ENCODE measurements at places on chromosomes 7 and 10.

DNA sequence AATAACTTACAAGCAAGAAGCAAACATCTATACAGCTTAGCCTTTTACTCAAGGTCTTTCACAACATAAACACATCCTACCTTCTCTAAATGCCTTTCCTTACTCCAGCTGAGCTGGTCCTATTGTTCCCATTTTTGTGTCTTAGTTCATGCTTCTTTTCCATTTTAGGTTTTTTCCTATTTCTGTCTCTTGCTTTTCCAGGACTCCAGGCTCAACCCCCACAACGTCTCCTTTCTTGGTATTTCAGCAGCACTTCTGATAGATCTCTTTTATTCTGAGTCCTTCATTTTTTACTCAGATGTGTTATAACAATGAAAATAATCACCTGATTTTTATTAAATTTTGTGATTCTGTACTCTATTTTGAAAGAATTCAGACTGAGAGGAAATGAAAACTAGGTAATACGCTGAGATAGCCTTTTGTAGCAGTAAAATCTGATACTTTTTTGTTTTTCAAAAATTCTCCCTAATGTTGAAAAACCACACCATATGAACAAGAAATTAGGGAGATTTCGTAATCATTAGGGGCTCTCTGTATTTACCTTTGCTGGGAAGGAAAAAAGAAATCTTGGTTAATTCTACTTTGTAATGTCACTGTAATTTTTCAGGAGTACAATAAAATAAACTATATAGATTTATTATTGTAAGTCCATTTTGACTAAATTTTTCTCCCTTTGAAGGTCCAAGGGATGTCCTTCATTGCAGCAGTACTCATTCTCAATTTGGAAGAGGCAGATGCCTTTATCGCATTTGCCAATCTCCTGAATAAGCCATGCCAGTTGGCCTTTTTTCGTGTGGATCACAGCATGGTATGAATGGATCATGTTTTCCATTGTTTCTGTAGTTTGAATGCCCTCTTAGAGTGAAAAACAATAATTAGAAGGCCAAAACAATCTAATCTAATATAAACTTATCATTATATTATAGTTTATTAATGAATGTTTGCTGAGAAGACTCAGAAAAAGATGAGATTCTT, 24.0 kb upstream of the HELLS start:
- no peak for DNase-seq

DNA sequence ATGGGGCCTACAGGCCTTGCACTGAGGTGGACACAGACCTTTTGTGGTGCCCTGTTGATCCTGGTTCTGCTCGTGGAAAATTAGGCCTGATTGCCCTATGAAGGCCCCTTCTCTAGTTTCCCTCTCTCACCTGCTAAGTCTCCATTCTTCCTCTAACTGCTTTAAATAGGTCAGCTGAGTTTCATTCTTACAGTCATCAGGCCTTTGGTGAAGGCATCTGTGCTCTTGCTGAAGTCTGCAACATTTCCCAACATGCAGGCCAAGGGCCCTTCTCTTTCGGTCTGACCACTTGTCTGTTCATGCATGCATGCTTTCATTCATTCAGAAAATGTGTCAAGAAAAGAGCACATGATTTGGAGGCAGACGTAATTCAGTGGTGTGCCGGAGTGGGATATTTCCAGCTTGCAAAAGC, 244.0 kb downstream of the BUB3 start:
- DNase-seq: no peak

DNA sequence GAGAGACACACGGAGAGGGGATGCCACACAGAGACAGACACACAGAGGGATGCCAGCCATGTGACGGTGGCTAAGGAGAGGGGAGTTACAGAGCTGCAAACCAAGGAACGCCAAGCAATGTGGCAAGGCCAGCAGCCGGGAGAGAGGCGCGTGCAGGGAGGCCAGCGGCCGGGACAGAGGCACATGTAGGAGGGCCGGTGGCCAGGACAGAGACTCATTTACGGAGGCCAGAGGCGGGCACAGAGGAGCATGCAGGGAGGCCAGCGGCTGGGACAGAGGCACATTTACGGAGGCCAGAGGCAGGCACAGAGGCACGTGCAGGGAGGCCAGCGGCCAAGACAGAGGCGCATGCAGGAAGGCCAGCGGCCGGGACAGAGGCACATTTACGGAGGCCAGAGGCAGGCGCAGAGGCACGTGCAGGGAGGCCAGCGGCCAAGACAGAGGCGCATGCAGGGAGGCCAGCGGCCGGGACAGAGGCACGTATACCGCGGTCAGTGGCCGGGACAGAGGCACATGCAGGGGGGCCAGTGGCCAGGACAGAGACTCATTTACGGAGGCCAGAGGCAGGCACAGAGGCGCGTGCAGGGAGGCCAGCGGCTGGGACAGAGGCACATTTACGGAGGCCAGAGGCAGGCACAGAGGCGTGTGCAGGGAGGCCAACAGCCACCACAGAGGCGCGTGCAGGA, 40.4 kb downstream of the INSIG1 start:
- DNase-seq: no peak

DNA sequence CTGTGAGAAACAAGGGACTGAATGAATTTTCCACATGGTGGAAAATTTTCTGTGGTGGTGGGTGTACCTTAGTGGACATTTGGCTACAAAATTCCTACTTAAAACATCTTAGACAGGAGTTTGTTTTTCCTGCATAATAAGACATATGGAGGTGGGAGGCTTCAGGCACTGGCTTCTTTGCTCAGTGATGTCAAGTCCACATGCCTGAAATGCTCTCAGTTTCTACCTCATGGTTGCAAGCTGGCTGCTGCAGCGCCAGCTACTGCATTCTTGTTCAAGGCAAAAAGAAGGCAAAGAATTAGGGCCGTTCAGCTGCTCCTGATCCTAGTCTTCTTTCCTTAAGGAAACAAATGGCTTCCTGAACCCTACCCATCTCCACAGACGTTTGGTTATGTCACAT, 99.9 kb upstream of the FAM204A start:
- DNase-seq: no peak

DNA sequence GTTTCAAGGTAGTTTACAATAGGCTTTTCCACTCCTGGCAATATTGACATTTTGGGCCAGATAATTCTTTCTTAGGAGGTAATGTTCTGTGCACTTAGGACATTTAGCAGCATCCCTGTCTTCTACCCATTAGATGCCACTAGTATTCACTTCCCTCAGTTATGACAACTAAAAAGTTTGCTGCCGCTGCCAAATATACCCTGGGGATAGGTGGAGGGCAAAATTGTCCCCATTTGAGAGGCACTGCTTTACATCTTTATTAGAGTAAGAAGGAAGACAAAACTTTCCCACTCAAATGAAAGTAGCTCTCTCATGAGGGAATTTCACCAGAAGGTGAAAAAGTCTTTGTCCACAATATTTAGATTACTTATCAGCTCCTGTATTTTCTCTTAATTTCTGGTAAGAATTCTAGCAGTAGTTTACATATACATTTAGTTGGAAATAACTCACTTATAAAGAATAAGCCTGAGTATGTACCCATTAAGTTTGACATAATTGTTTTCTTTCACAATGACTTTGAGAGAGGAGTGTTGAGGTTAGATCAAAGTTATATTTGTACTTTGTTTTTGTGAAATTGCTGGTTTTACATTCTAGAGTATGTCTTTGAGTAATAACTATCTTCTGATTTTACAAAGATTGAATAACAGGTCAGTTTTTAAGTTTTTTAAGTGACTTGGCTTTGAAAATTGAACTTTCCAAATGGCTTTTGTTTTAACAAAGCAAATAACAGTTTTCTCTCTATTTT, 46.0 kb downstream of the HELLS start:
- no peak for DNase-seq

GRCh38 chr7:130901209-130901783, 167.3 kb upstream of the KLF14 start:
- no peak for DNase-seq

- no peak for DNase-seq
These were observed 262.8 kb downstream of the ZEB1 start for GRCh38 chr10:31581741-31582323.

DNA sequence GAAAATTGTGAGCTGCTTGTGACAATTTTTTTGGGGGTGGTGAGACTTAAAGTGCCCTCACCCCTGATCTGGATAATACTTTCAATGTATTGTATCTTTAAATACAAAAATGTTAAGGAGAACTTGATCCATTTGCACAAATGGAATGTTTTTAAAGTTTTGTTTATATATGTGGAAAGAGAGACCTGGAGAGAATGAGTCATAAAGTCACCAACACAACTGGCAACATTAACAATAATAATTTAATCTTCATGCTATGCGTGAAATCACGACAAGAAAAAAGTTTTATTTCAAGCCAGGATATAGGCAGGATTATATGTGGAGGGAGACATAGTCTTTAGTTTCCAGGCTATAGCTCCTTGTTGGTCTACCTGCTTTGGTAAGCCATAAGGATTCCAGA, 537.5 kb downstream of the GPAM start:
- no peak for DNase-seq

GRCh38 chr10:100307684-100308083, 21.2 kb upstream of the BLOC1S2 start:
- no peak for DNase-seq

DNA sequence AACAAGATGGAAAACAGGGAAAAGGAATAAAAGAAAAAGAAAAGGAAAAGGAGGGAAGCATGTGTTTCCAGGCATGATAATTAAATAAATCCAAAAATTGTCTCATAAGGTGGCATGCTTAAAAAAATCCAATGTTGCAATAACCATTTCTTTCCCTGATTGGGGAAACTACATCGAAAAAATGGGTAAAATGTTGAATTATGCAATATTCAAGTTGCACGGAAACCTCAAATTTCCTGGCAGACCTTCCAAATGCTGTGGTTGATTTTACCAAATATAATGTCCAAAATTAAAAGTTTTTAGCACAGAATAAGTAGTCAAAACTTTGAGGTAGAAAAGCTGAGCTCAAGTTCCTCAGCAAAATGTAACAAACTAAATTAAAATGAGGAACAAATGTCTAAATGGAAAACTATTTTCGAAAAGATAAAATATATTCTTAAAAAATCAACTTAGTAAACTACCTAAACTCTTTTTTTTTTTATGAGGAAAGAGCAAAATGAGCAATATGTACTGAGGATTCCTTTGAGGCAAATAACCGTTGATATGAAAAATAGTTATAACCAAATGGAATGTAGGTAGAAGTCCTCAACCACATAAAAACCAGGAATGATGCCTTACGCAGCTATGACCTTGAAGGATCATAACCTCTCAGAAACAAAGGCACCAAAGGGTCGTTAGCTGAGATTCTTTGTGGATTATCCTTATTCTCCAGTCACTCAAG, 52.6 kb downstream of the MACC1 start:
- no peak for DNase-seq

GRCh38 chr7:105178928-105179541, 165.0 kb downstream of the KMT2E start:
- no peak for DNase-seq

DNA sequence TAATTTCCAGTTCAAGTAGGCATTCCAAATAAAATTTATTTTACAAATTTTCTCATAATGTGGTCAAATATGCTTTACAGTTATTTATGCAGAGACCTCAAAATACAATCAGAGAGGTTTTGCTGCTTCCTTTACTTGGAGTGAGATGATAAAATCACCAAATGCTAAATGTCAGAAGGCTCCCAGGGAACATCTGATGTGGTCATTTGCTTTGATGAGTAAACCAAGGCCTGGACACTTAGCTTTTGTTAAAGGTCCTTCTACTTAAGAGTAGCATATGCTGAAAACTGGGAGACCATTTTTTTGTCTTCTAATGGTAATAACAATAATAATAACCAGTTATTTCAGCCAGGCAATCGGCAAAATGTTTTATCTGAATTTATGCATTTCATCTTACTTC, 60.6 kb upstream of the AKR1E2 start:
- DNase-seq: no peak

DNA sequence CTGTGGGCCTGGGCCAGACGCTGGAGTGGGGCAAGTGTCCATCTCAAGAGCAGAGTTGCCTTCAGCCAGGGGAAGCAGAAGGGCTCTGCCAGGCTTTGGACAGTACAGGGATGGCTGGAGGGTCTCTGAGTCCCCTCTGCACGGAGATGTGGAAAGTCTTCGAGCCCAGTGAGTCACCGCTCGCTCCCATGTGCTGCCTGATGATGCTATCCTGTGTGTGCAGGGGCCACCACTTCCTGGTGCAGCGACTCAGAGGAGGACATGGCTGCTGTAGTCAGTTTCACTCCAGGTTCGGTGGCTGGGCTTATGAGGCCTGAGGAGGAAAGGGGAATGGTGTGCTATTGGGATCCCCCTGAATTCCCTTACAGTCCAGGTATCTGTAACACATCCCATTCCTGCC, 6.0 kb downstream of the ADCYAP1R1 start:
- no peak for DNase-seq

DNA sequence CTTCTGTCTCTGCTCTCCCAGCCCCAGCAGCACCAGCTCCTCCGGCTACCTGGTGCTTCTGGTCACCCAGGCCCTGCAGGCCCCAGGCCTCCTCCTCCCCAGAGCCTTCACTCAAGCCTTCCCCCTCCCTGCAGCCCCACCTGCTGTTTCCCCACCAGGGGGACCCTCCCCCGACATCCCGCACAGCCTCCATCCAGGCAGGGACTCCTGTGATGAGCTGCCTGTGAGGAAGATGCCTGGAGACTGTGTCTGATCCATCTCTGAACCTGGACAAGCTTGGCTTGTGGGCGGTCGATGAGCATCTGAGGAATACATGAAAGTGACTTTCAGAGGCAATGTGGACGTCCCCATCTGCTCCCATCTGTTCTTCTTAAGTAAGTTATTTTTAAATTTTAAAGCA, 45.0 kb downstream of the RAMP3 start:
- no peak for DNase-seq

All from nucleus accumbens (tissue), 56 donors.